ENCODE measurements at places on chromosomes 1 and 21. TPM values are rescaled to one million over a fixed set of nuclear protein-coding genes. Genes with fewer than 3 reads are reported as not detected.
A peak's percentile ranks its signal among the peaks of the same experiment; 100 is the strongest.

- H3K36me3 ChIP-seq: no peaks in the 10 kb centered on the region
- DNase-seq: no peak
- no peak overlapping the region for H3K27ac ChIP-seq
- H3K27me3 ChIP-seq: peaks cover 3% of the 10 kb centered on the region
- H3K4me3 ChIP-seq: no peak overlapping the region
Measured at GRCh38 chr1:232186931-232187330, 443.0 kb downstream of the SIPA1L2 start.

- DNase-seq: no peak
- H3K27ac ChIP-seq: peak overlapping the region; percentile 8
- peaks cover 2% of the 10 kb centered on the region for H3K27me3 ChIP-seq
- peaks cover 27% of the 10 kb centered on the region for H3K4me1 ChIP-seq
- no peak overlapping the region for H3K4me3 ChIP-seq
Measured at GRCh38 chr1:59007820-59008598, 224.2 kb upstream of the JUN start.

DNA sequence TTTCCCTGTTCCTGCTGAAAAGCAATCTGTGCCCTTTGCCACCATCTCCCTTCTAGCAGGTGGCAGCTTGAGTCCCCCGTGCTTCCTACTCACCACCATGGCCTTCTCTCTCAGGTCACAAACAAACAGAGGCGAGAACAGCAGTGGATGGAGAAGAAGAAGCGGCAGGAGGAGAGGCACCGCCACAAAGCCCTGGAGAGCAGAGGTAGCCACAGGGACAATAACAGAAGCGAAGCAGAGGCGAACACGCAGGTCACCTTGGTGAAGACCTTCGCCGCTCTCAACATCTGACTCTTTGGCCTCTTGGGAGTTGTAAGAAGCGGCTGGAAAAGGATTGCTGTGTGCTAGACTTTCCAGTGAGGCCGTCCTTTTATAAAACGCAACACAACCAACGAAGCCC is 16.0 kb downstream of the PLA2G2E start:
- peaks cover 41% of the 10 kb centered on the region for H3K36me3 ChIP-seq
- H3K4me1 ChIP-seq: peaks cover 12% of the 10 kb centered on the region
- no peak for DNase-seq
- H3K27me3 ChIP-seq: peaks cover 1% of the 10 kb centered on the region
- H3K4me3 ChIP-seq: no peak overlapping the region
- no peak overlapping the region for H3K27ac ChIP-seq

FCGR2B gene
- not detected for total RNA-seq

DNA sequence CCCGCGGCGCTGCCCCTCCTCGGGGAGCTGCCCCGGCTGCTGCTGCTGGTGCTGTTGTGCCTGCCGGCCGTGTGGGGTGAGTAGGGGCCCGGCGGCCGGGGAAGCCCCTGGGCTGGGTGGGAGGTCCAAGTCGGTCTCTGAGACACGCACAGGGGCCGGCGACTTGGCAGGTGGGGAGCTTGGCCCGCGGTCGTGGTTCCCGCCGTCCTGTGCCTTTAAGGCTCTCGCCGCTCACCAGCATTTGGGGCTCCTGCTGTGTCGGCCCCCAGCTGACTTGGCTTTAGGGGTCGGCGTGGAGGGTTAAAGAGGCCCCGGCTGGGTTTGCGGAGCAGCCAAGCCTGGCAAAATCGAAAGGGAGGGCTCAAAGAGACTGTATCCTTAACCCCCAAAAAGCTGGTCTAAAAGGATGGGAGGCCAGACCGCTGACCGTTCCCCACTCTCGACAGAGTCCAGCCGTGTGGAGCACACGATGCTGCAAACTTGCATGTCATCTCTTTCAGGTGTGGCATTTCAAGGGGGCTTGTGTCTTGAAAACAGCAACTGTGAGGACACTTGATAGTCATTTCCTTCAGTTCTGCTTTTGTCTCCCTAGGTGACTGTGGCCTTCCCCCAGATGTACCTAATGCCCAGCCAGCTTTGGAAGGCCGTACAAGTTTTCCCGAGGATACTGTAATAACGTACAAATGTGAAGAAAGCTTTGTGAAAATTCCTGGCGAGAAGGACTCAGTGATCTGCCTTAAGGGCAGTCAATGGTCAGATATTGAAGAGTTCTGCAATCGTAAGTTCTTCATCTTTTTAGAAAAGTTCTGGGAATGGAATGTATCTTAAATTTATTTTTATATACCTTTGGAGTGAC is 540 bp downstream of the CD55 start:
- H3K27me3 ChIP-seq: peaks cover 4% of the 10 kb centered on the region
- H3K27ac ChIP-seq: peak overlapping the region; percentile 93
- H3K4me1 ChIP-seq: peaks cover 14% of the 10 kb centered on the region
- DNase-seq: no peak

PGLYRP4 gene
- not detected for total RNA-seq

- no peaks in the 10 kb centered on the region for H3K4me1 ChIP-seq
- no peak for DNase-seq
- H3K27ac ChIP-seq: no peak overlapping the region
- H3K4me3 ChIP-seq: no peak overlapping the region
Measured at GRCh38 chr1:190963321-190963720, 485.7 kb upstream of the BRINP3 start.

- no peaks in the 10 kb centered on the region for H3K27me3 ChIP-seq
- DNase-seq: no peak
- no peaks in the 10 kb centered on the region for H3K36me3 ChIP-seq
- no peaks in the 10 kb centered on the region for H3K4me1 ChIP-seq
Measured at GRCh38 chr1:78855258-78855657, 151.3 kb downstream of the ADGRL4 start.

All from HFFc6 (cell line).